Esophagus squamous epithelium (tissue), 5 donors: ENCODE measurements at places on chromosomes 4 and X. TPM values are rescaled to one million over a fixed set of nuclear protein-coding genes. Genes with fewer than 3 reads are reported as not detected.

PWWP3B gene
- total RNA-seq: not detected

GATA1 gene
- total RNA-seq: not detected

FAM47B gene
- not detected for total RNA-seq

PCDH11X gene
- total RNA-seq: 0.19 TPM

NHS gene
- 3.4 TPM for total RNA-seq

AFM gene
- not detected for total RNA-seq

NXF2B gene
- total RNA-seq: not detected

ATOH1 gene
- total RNA-seq: not detected

PNPLA4 gene
- 8.6 TPM for total RNA-seq

DGKQ gene
- total RNA-seq: 11.9 TPM

BCORL1 gene
- total RNA-seq: 4.0 TPM

PAGE2B gene
- total RNA-seq: not detected

- no peak for DNase-seq
These were observed 167.5 kb upstream of the PDE5A start for GRCh38 chr4:119795986-119796578.

- DNase-seq: no peak
These were observed 15.8 kb upstream of the CSF2RA start for GRCh38 chrX:1252861-1253260.

- no peak for DNase-seq
These were observed 693 bp downstream of the OCIAD1 start for GRCh38 chr4:48831532-48832030.

GRCh38 chr4:139668658-139669201 lies 3.1 kb downstream of the MGST2 start:
- no peak for DNase-seq

GRCh38 chr4:72591547-72592454 lies 22.8 kb upstream of the ADAMTS3 start:
- no peak for DNase-seq

- DNase-seq: no peak
These were observed 144.4 kb upstream of the GATB start for GRCh38 chr4:151905197-151905596.

GRCh38 chr4:78069859-78070258 lies 12.7 kb downstream of the FRAS1 start:
- DNase-seq: no peak

DNA sequence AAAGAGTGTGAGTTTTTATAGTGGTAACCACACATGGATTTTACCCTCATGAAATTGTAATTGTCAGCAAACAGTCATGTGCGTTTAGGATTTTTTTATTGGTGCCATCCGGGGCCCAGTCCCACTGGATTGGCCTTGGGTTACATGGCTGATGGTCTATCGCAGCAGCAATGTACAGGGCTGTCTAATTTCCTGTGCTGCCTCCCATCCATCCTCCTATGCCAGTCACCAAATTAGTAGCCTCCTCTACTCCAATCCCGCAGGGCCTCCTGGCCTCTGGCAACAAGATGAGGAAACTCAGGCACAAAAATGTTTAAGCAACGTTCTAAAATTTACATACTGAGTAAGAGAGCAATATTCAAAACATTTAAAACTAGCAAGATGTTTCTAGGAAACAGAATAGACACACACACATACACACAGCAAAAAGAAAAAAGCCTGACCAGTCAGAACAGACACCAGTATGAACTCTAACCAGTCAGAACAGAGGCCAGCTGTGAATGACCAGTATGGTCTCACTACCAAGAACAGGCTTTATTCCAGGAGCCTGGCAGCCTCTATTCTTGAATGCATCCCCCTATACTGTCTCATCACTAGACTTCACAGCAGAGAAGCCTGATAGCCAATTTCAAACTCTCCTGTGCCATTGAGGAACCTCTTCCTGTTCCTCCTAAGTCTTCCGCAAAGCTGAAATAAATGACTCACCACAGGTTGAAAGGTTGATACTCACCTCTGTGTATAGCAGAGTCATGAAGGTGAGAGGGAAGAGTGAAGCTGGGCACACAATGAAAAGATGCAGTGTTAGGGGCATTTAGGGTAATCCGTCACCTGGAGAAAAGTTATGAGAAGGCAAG lies 42.6 kb downstream of the CHRNA9 start:
- no peak for DNase-seq

GRCh38 chr4:29972121-29972520 lies 748.0 kb upstream of the PCDH7 start:
- DNase-seq: no peak

- no peak for DNase-seq
These were observed 219.0 kb downstream of the CPE start for GRCh38 chr4:165597581-165598480.

- DNase-seq: no peak
These were observed 300.1 kb upstream of the TRAM1L1 start for GRCh38 chr4:117385526-117385925.

DNA sequence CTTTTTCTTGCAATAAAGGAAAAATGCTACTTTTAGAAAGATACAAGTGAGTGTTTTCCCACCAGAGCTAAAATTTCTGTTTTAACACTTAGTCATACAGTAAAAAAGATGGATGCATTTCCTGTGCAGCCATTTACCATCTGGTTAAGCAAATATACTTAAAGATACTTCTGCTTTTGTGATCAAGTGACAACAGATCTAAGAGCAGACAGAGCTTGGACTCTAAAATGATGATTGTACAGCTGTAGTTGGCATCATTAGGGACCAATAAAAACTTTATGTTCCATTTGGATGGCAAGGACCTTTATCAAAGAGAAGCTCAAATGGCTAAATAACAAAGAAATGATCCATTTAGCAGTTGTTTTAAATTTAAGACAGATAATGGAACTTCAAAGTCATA lies 270.8 kb downstream of the FSTL5 start:
- no peak for DNase-seq

DNA sequence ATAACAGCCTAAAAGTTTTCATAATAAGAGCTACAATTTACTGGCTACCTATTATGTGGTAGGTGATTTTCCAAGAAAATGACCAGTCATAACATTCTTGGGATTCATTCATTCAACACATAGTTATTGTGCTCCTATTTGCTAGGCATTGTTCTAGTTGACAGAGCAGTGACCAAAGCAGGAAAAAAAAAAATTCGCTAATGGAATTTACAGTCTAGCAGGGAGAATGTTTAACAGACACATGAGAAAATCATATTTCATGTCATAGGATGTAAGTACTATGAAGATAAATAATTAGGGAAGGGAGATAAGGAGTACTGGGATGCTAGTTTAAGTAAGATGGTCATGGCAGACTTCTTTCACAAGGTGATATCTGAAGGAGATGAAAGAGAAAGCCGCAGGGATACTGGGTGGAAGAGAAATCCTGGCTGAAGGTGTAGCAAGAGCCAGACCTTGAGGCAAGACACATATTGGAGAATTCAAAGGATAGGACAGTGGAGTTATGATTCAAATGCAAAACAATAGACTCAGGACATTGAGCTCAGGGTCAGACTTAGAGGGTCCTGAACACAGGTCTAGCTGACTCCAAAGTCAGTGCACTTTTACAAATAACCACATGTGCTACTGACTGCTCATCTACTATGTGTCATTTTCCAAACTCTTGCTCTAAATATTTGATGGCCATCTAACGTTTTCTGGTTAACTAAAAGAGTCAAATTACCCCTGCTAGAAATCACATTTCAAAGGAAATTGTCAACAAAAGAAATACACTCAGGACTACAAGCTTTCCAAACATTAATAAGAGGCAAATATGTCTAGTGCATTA lies 20.4 kb downstream of the SPCS3 start:
- no peak for DNase-seq

GRCh38 chr4:181200076-181200475 lies 1043.1 kb upstream of the TENM3 start:
- no peak for DNase-seq

- no peak for DNase-seq
These were observed 917.7 kb upstream of the INTU start for GRCh38 chr4:126715067-126715466.

GRCh38 chr4:17966312-17966711 lies 55.2 kb downstream of the LCORL start:
- no peak for DNase-seq

DNA sequence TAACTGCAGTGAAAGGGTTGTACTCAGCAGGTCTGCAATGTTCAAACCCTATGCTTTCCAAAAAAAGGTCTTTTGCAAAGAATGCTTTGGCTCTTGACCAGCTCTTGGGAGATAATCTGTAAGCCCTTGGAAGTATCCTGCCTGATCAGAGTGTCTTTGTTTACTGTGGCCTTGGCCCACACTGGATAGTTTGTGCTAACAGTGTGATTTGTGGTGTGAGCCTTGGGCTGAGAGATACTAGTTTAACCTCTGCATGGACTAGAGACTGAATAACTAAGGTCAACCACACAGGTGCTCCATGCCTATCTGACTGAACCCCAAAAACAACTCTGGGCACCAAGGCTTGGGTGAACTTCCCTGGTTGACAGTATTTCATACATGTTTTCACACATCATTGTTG lies 3.6 kb upstream of the MAGED1 start:
- no peak for DNase-seq

DNA sequence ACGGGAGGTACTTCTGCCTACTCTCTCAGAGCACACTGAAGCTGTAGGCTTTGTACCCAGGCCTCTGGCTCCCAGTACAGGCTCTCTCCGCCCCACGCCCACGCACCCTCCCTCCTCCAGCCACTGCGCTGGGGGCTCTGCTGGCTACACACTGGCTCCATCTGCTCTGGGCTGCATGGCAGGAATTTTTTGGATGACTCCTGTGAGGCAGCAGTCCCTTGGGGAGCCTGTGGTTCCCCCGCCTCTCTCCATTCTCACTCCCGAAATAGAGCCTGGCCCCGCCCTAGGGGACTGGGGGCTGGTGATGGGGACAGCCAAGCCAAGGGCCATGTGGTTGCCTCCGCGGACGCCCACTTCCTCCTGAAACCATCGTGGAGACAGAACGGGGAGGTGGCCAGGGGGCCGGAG lies 58.1 kb upstream of the ADRA2C start:
- no peak for DNase-seq

DNA sequence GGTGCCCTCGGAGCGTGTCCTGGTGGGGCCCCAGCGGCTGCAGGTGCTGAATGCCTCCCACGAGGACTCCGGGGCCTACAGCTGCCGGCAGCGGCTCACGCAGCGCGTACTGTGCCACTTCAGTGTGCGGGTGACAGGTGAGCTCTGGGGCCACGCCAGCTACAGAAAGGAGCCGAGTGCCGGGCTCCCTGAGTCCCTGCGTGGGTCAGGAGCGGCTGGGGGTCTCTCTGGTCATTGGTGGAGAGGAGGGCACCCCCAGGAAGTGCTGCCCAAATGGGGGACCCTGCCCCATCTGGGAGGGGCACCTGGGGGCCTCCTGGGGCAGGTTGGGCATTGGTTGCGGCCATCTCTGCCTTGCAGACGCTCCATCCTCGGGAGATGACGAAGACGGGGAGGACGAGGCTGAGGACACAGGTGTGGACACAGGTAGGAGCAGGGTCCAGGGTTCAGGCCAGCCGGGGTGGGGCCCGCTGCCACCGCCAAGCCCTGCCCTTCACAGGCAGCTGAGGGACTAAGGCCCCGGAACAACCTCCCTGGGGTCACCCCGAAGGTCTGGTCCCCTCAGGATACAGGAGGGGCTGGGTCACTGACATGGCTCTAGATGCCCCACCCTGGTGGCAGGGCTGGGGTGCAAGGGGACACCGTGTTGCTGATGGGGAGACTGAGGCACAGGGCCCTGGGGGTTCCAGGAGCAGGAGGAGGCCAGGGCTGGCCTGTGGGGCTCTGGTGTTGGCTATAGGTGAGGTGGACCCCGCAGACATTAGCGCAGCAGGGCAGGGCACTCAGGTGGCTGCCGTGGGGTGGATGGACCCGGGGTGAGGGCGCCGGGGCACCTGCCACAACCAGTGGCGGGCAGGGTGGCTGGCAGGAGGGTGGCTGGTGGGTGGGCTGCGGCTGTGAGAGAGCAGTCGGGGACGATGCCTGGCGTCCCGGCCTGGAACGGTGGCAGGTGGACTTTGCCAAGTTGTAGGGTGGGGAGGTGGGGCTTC lies 6.6 kb downstream of the FGFR3 start:
- no peak for DNase-seq

DNA sequence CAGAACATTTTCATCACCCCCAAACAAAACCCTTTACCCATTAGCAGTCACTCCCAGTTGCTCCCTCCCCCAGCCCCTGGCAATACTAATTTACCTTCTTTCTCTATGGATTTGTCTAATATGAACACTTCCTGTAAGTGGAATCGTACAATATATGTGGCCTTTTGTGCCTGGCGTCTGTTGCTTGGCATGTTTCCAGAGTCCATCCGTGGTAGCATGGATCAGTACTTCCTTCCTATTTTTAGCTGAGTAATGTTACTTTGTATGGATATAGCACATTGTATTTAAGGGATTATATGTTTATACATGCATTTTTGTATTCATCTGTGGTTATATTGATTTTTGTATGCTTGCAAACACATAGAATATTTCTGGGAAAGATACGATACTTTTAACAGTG lies 48.2 kb downstream of the PPEF1 start:
- no peak for DNase-seq
